ENCODE measurements at places on chromosomes 2 and 18. TPM values are rescaled to one million over a fixed set of nuclear protein-coding genes. Genes with fewer than 3 reads are reported as not detected.

CABYR gene
- 7.8 TPM for total RNA-seq

MLPH gene
- total RNA-seq, result 14.2 TPM

CCBE1 gene
- total RNA-seq, result 4.1 TPM

ZSWIM2 gene
- total RNA-seq, result not detected

SATB2 gene
- total RNA-seq, result 11.6 TPM

RSAD2 gene
- total RNA-seq, result 11.8 TPM

SNED1 gene
- total RNA-seq, result 0.48 TPM

PDE6D gene
- 19.0 TPM for total RNA-seq

GMCL1 gene
- 9.5 TPM for total RNA-seq

TRIM43 gene
- total RNA-seq, result not detected

MPP4 gene
- total RNA-seq, result 2.9 TPM

GRCh38 chr2:171390941-171391516 lies 42.8 kb downstream of the METTL8 start:
- peak overlapping the region; percentile 29 for H3K27ac ChIP-seq
- H3K4me3 ChIP-seq, result no peak overlapping the region
- no peaks in the 10 kb centered on the region for H3K27me3 ChIP-seq

- H3K4me3 ChIP-seq, result no peak overlapping the region
- H3K27me3 ChIP-seq, result no peaks in the 10 kb centered on the region
- no peak for DNase-seq
- no peak overlapping the region for H3K27ac ChIP-seq
- H3K36me3 ChIP-seq, result no peaks in the 10 kb centered on the region
Measured at GRCh38 chr2:234546770-234547169, 49.9 kb upstream of the ARL4C start.

DNA sequence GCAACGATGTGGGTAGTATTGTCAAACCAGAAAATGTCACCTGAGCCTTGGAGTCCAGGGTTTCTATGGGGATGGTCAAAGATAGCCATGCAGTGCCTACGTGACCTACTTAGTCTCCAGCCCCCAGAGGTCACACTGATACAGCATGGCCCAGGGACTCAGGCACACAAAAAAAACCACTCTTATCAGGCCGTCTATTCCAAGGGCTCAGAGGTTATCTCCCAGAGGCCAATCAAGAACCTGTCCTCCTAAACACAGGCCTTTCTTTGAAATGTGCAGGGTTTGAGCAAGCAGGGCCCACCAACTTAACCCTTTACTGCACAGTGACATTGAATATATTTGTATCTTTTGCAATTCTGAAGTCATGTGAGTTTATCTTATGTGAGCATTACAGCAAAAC lies 82.7 kb downstream of the MRO start:
- no peaks in the 10 kb centered on the region for H3K36me3 ChIP-seq
- H3K27ac ChIP-seq, result no peak overlapping the region
- H3K4me3 ChIP-seq, result no peak overlapping the region
- H3K4me1 ChIP-seq, result no peaks in the 10 kb centered on the region
- no peaks in the 10 kb centered on the region for H3K27me3 ChIP-seq
- DNase-seq, result no peak

GRCh38 chr18:24176727-24177416 lies 38.0 kb downstream of the CABYR start:
- DNase-seq, result no peak
- H3K4me3 ChIP-seq, result no peak overlapping the region
- H3K36me3 ChIP-seq, result peaks cover 3% of the 10 kb centered on the region
- H3K27me3 ChIP-seq, result no peaks in the 10 kb centered on the region
- H3K4me1 ChIP-seq, result no peaks in the 10 kb centered on the region

DNA sequence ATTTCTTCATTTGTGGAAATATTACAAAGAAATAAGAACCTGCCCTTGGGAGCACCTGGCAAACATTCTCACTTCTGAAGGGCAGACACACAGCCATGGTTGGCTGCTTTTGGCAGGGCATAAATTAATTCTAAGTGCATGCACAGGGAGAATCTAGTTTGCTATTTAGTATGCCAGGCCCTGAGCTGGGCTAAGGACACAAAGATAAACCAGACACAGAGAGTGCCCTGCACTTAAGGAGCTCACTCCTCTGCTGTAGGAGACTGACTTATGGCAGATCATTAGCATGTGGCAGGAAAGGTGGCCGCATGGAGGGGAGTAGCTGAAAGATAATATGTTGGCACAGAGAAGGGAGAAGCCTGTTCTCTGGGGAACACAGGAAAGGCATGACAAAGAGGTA lies 367.0 kb downstream of the LPIN1 start:
- no peaks in the 10 kb centered on the region for H3K27me3 ChIP-seq
- no peak for DNase-seq
- no peaks in the 10 kb centered on the region for H3K36me3 ChIP-seq
- H3K27ac ChIP-seq, result no peak overlapping the region
- H3K4me3 ChIP-seq, result no peak overlapping the region
- H3K4me1 ChIP-seq, result no peaks in the 10 kb centered on the region

GRCh38 chr2:202317080-202317857 lies 51.7 kb downstream of the NOP58 start:
- no peak overlapping the region for H3K27ac ChIP-seq
- H3K4me1 ChIP-seq, result peaks cover 13% of the 10 kb centered on the region
- no peak overlapping the region for H3K4me3 ChIP-seq
- no peaks in the 10 kb centered on the region for H3K27me3 ChIP-seq
- peak; percentile 93 for DNase-seq

- H3K36me3 ChIP-seq, result no peaks in the 10 kb centered on the region
- H3K27me3 ChIP-seq, result peaks cover 3% of the 10 kb centered on the region
- no peak overlapping the region for H3K27ac ChIP-seq
- peak; percentile 42 for DNase-seq
- no peaks in the 10 kb centered on the region for H3K4me1 ChIP-seq
- H3K4me3 ChIP-seq, result no peak overlapping the region
Measured at GRCh38 chr2:12202313-12203075, 456.1 kb downstream of the LPIN1 start.

DNA sequence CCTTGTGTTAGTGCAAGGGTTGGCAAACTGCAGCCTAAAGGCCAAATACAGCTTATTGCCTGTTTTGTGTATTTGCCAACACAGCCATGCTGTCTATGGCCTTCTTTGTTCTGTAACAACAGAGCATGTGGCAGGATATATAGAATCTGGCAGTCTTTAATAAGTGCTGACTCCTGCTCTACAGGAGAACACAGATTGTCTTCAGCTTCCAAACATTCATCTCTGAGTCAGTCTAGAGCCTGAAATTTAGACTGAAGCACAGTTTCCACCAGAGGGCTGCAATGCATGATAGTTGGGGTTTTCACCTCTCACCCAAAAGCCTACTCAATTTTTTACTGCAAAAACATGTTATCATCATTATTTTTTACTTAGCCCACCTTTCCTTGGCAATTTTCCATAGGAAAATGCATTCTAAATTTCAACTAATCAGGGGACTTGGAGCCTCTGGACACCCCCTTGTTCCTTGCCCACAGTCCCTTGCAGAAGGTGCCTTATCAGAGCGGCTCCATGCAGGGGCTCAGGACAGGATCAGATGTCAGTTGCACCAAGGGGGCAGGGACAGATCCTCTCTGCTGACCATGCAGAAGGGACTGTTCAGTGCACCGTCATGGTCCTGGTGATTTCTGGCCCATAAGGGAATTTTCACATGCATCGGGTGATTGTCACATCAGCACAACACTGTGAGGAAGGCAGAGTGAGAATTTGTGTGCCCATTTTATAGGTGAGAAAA lies 12.4 kb downstream of the IL37 start:
- H3K36me3 ChIP-seq, result no peaks in the 10 kb centered on the region
- H3K4me3 ChIP-seq, result no peak overlapping the region
- no peak overlapping the region for H3K27ac ChIP-seq
- no peak for DNase-seq
- no peaks in the 10 kb centered on the region for H3K27me3 ChIP-seq
- H3K4me1 ChIP-seq, result peaks cover 5% of the 10 kb centered on the region

- H3K27me3 ChIP-seq, result no peaks in the 10 kb centered on the region
- H3K4me1 ChIP-seq, result no peaks in the 10 kb centered on the region
- H3K4me3 ChIP-seq, result no peak overlapping the region
- H3K36me3 ChIP-seq, result no peaks in the 10 kb centered on the region
- H3K27ac ChIP-seq, result no peak overlapping the region
Measured at GRCh38 chr2:222782201-222782730, 78.6 kb upstream of the ACSL3 start.

- DNase-seq, result peak; percentile 95
- H3K27me3 ChIP-seq, result no peaks in the 10 kb centered on the region
- no peaks in the 10 kb centered on the region for H3K36me3 ChIP-seq
- peak overlapping the region; percentile 30 for H3K27ac ChIP-seq
- H3K4me3 ChIP-seq, result no peak overlapping the region
Measured at GRCh38 chr2:137957033-137957432, 7.2 kb upstream of the HNMT start.

- H3K4me3 ChIP-seq, result no peak overlapping the region
- no peak for DNase-seq
- no peaks in the 10 kb centered on the region for H3K27me3 ChIP-seq
Measured at GRCh38 chr2:73084971-73085370, 13.5 kb upstream of the SFXN5 start.

GRCh38 chr2:214034417-214034816 lies 376.4 kb upstream of the VWC2L start:
- no peaks in the 10 kb centered on the region for H3K4me1 ChIP-seq
- H3K27ac ChIP-seq, result no peak overlapping the region
- H3K27me3 ChIP-seq, result no peaks in the 10 kb centered on the region
- H3K36me3 ChIP-seq, result no peaks in the 10 kb centered on the region
- H3K4me3 ChIP-seq, result no peak overlapping the region
- no peak for DNase-seq

DNA sequence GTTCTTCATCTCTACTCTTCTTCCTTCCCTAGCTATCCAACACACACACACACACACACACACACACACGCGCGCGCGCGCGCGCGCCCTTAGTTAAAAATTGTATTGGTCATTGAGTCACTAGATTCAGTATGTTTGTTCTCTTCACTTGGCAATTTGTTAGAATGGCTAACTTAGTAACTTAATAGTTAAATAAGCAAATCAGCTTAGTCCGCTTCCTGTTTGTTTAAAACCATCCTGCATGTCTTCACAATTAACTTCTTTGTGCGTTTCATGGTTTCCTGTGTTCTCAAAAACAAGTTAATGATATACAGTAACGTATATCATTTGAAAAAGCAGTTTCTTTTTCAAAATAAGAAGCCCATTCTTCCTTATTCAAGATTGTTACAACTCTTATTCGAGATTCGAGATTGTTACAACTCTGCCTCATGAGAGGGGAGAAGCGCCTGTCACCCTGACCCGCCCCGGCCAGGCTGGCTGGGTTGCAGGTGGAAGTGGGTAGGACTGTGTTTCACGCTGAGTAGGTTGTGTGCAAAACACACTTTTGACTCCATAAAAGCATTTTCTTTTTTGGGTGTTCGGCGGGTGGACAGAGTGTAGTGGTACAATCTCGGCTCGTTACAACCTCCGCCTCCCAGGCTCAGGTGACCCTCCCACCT lies 9.5 kb upstream of the CNNM3 start:
- H3K4me1 ChIP-seq, result no peaks in the 10 kb centered on the region
- DNase-seq, result no peak
- no peak overlapping the region for H3K27ac ChIP-seq
- H3K27me3 ChIP-seq, result no peaks in the 10 kb centered on the region

GRCh38 chr18:48126240-48126639 lies 195.8 kb upstream of the SMAD2 start:
- no peaks in the 10 kb centered on the region for H3K4me1 ChIP-seq
- DNase-seq, result no peak
- H3K27me3 ChIP-seq, result peaks cover 12% of the 10 kb centered on the region
- no peak overlapping the region for H3K4me3 ChIP-seq
- no peaks in the 10 kb centered on the region for H3K36me3 ChIP-seq

GRCh38 chr18:77091366-77091765 lies 41.2 kb downstream of the MBP start:
- peaks cover 9% of the 10 kb centered on the region for H3K4me1 ChIP-seq
- H3K27ac ChIP-seq, result no peak overlapping the region
- no peaks in the 10 kb centered on the region for H3K27me3 ChIP-seq

DNA sequence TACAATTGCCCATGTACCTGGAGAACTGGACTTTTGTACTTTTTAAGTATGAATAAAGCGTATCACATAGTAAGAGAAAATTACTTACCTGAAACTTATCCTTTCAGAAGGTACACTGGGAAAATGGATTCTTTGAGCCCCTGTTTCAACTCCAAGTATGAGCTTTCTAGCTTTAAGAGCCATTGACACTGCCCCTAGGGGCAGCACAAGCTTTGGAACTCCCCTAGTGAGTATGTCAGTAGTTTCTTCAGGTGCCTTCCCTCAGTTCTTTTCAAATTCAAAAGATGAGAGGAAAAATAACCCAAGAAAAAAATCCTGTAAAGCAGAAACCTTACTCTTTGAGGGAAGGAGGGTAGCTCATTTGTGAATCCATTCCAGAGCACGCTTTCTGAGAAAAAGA lies 124.1 kb downstream of the MEMO1 start:
- no peak overlapping the region for H3K4me3 ChIP-seq
- DNase-seq, result no peak
- no peak overlapping the region for H3K27ac ChIP-seq

GRCh38 chr2:182318466-182319220 lies 108.2 kb downstream of the PDE1A start:
- H3K27me3 ChIP-seq, result no peaks in the 10 kb centered on the region
- H3K4me3 ChIP-seq, result no peak overlapping the region
- H3K27ac ChIP-seq, result no peak overlapping the region

DNA sequence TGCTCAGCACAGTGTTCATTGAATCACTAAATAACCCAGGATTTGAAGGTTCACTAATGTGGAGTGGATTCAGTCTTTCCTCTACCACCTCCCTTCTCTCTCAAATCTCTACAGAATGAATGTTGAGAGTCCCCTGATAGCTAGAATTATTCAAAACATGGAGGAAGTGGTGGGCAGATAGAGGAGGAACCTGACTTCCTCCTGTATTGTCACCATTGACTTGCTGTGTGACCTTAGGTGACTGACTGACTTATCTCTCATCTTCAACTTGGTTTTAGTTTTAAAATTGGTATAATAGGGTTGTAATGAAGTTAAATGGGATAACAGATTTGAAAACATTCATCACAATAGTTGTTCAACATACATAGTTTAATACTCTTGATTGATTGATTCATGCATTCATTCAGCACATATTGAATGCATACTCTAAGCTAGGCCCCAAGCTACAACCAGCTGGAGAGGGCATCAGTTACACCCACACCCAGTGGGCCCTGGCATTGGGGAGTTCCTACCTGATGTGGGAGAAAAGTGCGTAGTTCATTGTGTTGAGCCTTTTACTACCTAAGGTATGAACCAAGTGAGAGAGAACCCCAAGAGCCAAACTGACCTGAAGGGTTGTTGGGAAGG lies 96.0 kb downstream of the WDR7 start:
- H3K4me3 ChIP-seq, result no peak overlapping the region
- no peaks in the 10 kb centered on the region for H3K36me3 ChIP-seq
- no peaks in the 10 kb centered on the region for H3K27me3 ChIP-seq
- no peak overlapping the region for H3K27ac ChIP-seq

- no peak overlapping the region for H3K4me3 ChIP-seq
- no peak overlapping the region for H3K27ac ChIP-seq
- H3K36me3 ChIP-seq, result no peaks in the 10 kb centered on the region
- no peak for DNase-seq
- peaks cover 7% of the 10 kb centered on the region for H3K4me1 ChIP-seq
Measured at GRCh38 chr2:134161170-134161547, 92.7 kb upstream of the MGAT5 start.

- H3K4me3 ChIP-seq, result no peak overlapping the region
- H3K36me3 ChIP-seq, result no peaks in the 10 kb centered on the region
- H3K4me1 ChIP-seq, result peaks cover 3% of the 10 kb centered on the region
- no peak for DNase-seq
Measured at GRCh38 chr2:77008853-77009252, 513.3 kb downstream of the LRRTM4 start.
